ENCODE measurements at places on chromosomes 5 and 9.

DNA sequence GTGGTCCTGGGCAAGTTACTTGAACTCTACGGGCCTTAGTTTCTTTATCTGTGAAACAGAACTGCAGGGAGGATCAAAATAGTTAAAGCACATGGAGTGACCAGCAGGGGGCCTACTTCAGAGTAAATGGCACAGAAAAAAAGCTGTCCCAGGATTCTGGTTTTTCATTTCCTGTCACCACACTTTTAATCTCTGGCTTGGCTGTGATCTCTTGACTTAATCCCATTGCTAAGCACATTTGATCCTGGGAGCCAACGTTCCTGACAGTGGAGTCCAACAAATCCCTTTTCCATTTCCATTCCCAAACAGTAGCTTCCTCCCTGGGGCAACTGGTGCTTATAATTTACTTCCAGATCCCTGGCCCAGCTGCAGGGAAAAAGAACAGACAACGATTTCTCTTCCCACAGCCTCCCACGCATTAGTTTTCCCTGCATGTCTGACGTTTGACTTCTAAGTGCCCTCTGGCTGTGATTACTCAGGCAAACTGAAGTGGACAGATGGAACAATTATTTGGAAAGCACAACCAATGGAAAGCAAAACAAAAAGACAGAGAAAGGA, 136.5 kb upstream of the STK32A start:
- DNase-seq = peak; percentile 56

GRCh38 chr5:81395262-81395661, 1.3 kb upstream of the ACOT12 start:
- no peak for DNase-seq

- no peak for DNase-seq
Measured at GRCh38 chr9:15010581-15010980, 100.4 kb upstream of the FREM1 start.

GRCh38 chr5:160466889-160467554, 45.4 kb downstream of the PTTG1 start:
- peak; percentile 14 for DNase-seq

- peak; percentile 97 for DNase-seq
Measured at GRCh38 chr5:34608859-34609648, 47.1 kb upstream of the RAI14 start.

GRCh38 chr9:73714294-73714693, 562.6 kb downstream of the ANXA1 start:
- no peak for DNase-seq

DNA sequence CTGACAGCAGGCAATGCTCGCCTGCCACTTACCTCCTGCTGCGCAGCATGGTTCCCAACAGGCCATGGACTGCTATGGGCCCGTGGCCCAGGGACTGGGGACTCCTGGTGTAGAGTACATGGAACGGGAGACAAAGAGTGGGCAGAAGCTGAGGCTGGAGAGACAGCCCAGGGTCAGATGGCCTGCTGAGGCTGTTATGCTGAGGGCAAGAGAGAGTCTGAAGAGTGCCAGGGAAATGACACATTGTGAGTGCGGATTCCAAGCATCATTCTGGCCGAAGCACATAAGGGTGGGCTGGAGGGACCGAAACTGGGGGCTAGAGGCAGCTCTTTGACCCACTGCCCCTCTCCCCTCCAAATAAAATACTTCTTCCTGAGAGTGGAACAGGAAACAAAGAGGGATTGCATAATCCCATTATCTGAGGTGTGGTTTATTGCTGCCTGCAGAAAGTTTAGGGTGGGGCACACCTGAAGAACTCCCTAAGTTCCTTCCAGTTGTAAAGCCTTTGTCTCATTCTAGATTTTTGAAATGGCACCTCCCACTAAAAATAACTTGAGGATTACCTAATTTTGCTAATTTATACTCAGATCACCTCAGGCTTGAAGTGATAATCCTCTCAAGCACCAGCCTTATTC, 158.1 kb downstream of the ATP10B start:
- DNase-seq = no peak

DNA sequence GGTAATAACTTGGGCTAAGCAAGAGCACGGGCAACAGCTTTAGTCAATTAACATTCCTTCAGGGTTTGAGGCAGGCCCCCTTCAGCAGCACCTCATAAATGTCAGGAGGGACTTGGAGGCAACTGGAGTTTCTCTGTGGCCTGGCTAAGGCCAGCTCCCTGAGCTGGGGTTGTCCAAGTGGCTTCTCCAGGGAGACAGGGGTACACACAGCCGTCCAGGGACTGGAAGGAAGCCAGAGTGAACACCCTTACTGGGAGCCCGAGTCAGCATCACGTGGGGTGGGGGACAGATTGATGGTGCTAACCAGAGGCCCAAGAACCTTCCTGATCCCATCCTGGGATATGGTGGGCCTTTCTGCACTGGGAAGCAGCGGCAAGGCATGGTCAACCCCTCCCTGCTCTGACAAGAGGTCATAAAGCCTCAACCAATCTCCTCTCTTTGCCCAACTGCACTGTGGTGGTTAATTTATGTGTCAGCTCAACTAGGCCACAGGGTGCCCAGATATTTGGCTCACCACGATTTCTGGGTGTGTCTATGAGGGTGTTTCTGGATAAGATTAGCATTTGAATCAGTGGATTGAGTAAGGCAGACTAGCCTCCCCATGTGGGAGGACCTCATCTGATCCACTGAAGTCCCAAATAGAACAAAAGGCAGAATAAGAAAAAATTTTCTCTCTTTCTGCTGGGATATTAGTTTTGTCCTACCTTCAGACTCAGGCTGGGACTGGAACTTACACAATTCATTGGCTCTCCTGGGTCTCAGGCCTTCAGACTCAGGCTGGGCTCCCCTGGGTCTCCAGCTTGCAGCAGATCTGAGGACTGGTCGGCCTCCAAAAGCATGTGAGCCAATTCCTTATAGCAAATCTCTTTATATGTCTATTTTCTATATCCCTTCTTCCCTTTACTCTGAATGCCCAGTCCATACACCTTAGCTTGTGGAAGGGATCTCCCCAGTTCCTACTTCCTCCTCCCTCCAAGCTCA, 127.2 kb upstream of the LARP1 start:
- DNase-seq = no peak

DNA sequence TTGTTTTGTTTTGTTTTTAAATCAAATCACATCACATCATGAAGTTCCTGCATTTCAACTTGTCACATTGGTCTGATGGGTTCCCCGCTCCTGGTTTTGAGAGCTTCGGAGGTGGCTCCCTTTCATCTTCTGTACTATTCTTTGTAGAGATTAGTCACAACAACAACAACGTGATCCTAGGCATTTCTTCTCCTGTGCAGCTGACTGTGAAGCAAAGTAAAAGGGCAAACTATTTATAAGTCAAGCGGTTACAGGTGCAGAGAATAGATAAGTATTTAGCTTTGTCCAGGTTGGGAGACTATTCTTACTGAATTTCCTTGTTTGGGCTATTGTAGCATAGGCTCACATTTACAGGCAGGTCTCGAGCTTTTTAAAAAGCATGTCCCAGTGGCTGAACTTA, 197.7 kb upstream of the CDKN2B start:
- no peak for DNase-seq

- DNase-seq = no peak
Measured at GRCh38 chr5:121746763-121747162, 104.9 kb upstream of the FTMT start.

DNA sequence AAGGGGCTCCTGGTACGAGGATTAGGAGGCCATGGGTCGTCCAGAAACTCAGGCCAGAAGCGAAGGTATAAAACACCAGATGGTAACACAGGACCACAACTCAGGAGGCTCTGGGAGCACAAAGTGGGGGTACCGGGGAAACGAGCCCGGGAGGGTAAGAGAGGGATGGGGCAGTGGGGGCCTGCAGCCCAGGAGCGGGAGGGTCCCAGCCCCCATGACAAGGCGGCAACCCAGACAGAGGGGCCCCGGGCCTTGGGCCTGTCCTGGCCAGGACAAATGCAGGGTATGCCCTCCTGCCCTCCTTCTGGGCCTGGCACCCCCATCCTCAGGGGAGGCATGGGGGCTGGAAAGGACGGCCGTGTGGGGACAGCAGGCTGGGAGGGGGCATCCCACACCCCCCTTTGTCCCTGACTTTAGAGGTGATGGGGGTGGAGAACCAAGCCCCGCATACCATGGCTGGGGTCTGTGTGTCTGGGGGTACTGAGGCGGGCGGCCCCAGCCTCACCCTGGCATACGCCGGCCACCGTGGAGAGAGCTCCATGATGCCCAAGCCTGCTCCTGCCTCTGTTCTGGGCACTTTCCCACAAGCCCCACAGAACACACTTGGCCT, 47.0 kb upstream of the EXOC3 start:
- no peak for DNase-seq

DNA sequence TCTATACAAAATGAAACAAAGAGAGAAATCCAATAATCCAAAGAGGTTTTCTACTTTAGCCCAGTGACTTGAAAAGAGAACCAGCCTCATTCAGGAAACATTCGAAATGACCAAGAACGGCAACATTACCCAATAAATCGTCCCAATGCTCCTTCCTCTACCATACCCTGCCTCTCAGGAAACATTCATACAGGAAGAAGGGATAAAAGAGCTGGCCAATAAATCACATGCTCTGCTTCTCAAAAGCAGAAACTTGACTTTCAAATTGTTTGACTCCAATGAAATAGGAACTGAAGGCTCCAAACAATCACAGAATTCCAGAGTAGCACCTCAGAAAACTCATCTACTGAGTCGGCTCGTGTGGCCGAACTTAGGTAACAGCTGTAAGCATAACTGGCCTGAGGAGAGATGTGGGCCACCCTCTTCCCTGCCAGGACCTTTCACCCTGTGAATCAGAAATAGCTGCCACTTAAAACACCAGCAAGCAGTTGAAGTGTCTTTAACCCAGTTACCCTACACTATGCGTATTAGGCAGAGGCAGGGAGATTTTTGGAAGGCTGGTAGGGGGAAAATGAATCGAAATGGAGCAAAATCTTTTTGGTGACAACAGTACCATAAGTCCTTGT, 14.6 kb downstream of the ARL15 start:
- no peak for DNase-seq
